ENCODE measurements at places on chromosomes 5 and 9.

- DNase-seq, result no peak
Observed at GRCh38 chr5:149771216-149771980, 41.3 kb downstream of the PPARGC1B start.

- DNase-seq, result no peak
Observed at GRCh38 chr5:88275581-88275980, 6.9 kb upstream of the TMEM161B start.

DNA sequence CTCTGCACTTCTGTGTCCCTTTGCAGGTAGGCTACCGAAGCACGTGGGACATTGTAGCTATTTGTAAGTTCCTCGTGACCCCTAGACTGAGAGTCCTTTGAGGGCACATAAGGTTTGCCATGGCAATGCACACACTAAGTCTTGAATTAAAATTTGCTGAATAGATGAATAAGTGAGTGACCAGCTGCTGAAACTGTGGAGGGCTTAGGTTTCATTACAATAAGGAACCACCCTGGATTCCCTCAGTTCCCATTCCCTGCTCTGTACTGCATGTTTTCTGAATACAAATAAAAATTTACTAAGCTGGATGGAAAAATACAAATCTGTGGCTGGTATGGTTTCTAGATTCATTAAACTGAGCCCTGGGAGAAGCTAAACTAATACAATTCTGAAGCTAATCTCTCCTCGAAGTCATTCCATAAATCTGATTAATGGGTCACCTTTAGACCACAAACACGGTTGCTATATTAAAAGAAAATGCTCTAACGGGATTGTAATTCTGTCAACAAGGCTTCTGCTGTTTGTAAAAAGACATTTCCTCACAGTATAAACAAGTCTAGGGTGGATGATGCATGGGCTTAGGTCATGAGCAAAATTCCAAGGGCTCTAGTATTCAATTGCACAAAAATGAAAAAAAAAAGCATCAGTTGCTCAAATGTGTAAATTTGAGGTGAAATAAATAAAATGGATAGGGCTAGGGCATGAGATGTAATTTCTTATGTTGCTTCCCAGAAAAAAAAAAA is 172.3 kb downstream of the ATP10B start:
- no peak for DNase-seq

- no peak for DNase-seq
Observed at GRCh38 chr5:139046551-139046950, 151.6 kb downstream of the SIL1 start.

DNA sequence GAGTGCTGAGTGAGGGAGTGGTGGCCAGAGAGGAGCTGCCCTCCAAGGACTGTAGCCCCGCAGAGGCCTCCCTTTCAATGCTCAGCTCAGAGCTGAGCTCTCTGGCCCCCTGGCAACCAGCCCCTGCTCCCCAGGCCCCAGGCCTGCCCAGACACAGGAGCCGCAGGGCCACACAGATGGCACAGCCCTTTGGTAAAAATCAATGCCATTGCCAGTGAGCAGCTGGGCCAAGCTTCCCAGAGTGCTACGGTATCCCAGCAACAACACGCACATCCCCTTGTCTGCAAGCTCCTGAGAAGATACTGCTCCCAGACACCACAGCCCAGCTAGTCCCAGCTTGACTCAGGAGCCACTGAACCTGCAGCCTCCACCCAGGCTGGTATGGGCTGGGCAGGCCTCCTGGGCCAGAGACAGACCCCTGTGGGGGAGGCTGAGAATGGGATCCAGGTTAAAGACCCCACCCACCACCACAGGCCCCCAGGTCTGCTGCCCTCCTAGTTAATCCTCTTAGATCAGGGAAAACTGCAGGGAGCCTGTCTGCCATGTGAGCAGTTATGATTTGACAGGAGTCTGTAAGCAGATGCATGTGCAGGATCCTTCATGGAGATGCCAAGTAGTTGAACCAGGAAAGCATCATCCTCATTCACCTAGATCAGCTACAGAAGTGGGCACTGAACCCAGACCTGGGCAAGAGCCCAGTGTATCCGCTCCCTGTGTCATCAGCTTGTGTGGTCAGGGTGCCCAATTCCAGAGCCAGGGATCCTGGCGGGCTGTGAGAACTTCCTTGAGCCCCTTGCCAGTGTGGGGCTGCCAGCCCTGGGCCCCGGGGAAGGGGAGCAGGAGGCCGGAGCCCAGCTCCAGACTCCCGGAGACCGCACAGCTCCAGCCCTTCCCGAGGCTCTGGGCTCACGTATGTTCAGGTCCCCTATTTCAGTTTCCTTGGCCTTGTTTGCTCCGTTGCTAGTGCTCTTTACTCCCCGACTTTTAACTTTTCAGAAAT is 26.7 kb upstream of the ADAMTS2 start:
- no peak for DNase-seq

DNA sequence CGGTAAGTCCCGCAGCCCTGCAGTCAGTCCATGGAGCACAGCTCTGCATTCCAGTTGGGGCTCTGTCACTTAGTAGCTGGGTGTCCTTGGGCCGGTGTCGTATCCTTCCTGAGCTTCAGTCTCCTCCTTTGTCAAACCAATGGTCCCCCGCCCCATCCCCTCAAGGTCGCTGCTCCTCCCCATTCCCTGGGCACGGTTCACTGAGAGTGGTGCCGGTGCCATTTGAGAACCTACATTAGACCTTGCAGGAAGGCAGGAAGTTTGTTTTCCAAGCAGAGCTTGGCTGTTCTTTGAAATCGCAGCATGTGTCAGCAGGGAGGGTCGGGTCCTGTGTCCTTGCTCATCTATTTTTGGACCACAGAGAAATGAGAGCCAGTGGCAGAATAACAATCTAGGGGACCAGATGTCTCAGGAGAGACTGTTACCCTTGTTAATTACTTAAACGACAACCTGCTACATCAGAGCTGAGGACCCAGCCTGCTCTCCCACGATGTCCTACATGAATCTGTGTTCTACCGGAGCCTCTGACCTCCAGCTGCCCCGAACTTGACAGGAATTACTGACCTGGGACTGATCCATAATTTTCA is 21.7 kb upstream of the BARHL1 start:
- DNase-seq, result no peak

DNA sequence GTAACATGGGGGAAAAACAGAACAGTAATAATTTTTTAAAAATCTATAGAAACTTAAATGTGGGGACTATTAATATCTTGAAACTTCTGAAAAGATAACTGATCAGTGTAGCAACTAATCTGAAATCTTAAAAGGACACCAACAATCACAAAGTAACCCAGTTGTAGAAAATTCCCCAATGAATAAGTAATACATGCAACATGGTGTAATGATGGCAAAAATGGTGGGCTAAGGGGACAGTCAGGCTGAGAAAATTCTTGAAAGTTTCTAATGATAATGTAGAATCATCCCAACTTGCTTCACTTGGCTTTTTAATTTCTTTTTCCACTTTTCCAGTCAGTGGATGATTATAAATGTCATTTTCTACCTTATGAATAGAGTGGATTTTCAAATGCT is 5.4 kb downstream of the NFIL3 start:
- no peak for DNase-seq

- no peak for DNase-seq
Observed at GRCh38 chr5:59798862-59799667, 94.5 kb downstream of the PDE4D start.

- DNase-seq, result no peak
Observed at GRCh38 chr9:70352356-70352755, 62.1 kb downstream of the KLF9 start.

GRCh38 chr5:115109840-115110239 is 59.9 kb downstream of the TRIM36 start:
- no peak for DNase-seq

Measured in neural crest cell (in vitro differentiated cells).